CD8-positive, alpha-beta memory T cell (primary cell): ENCODE measurements at places on chromosomes 2 and 18.

GRCh38 chr2:22055784-22056620 is 932.2 kb downstream of the TDRD15 start:
- no peaks in the 10 kb centered on the region for H3K36me3 ChIP-seq
- no peaks in the 10 kb centered on the region for H3K4me1 ChIP-seq
- H3K27me3 ChIP-seq: no peaks in the 10 kb centered on the region

GRCh38 chr18:58227361-58227930 is 183.4 kb downstream of the NEDD4L start:
- no peaks in the 10 kb centered on the region for H3K27me3 ChIP-seq
- H3K4me3 ChIP-seq: no peak overlapping the region
- no peaks in the 10 kb centered on the region for H3K36me3 ChIP-seq
- DNase-seq: no peak
- no peaks in the 10 kb centered on the region for H3K4me1 ChIP-seq

- no peaks in the 10 kb centered on the region for H3K36me3 ChIP-seq
- H3K4me3 ChIP-seq: no peak overlapping the region
- no peak overlapping the region for H3K27ac ChIP-seq
- peaks cover 4% of the 10 kb centered on the region for H3K27me3 ChIP-seq
- DNase-seq: no peak
- no peaks in the 10 kb centered on the region for H3K4me1 ChIP-seq
Measured at GRCh38 chr2:39620067-39620466, 45.6 kb upstream of the TMEM178A start.

GRCh38 chr18:24500217-24500616 is 39.8 kb downstream of the HRH4 start:
- no peaks in the 10 kb centered on the region for H3K36me3 ChIP-seq
- no peak overlapping the region for H3K27ac ChIP-seq
- no peaks in the 10 kb centered on the region for H3K4me1 ChIP-seq
- H3K4me3 ChIP-seq: no peak overlapping the region
- DNase-seq: no peak

- no peaks in the 10 kb centered on the region for H3K27me3 ChIP-seq
- H3K36me3 ChIP-seq: no peaks in the 10 kb centered on the region
- H3K4me3 ChIP-seq: no peak overlapping the region
- H3K4me1 ChIP-seq: no peaks in the 10 kb centered on the region
- DNase-seq: no peak
Measured at GRCh38 chr2:13034861-13035260, 318.1 kb downstream of the TRIB2 start.

DNA sequence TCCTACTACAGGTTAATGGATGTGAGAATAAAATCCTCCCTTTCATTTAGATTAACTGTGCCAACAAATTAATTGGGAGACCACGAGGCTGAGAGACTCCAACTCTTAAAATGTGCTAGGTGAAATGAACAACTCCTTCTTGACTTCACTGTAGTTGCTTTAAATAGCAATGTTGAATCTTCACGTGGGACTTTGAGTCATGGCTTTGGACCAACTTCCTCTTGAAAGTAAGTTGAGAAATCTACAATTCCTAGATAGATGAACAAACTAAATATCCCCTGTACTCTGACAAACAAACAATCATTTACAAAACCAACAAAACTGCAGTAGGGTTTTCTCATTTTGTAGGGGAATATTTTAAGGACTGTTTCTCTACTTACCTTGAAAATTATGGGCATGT is 291.9 kb upstream of the SPRED2 start:
- H3K4me1 ChIP-seq: no peaks in the 10 kb centered on the region
- no peaks in the 10 kb centered on the region for H3K36me3 ChIP-seq
- no peak for DNase-seq
- H3K4me3 ChIP-seq: no peak overlapping the region
- H3K27me3 ChIP-seq: no peaks in the 10 kb centered on the region

DNA sequence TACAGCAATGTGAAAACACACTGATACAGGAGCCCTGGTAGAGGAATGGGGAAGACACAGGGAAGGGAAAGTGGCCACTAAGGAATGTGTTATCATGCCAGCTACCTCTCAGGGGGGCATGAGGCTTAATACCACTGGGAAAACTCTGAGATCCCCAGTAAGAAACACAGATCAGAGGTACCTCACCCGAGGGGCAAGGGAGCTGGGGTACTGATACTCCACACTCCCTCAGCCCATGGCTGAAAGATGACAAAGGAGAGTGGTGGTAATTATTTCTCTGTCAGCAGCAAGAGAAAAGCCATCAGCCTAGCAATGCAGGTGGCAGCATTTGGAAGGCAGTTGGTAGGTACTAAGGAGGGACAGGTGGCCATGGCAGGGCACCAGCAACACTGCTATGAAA is 434.8 kb downstream of the NBAS start:
- DNase-seq: no peak
- H3K27me3 ChIP-seq: no peaks in the 10 kb centered on the region
- no peak overlapping the region for H3K4me3 ChIP-seq
- H3K4me1 ChIP-seq: no peaks in the 10 kb centered on the region

DNA sequence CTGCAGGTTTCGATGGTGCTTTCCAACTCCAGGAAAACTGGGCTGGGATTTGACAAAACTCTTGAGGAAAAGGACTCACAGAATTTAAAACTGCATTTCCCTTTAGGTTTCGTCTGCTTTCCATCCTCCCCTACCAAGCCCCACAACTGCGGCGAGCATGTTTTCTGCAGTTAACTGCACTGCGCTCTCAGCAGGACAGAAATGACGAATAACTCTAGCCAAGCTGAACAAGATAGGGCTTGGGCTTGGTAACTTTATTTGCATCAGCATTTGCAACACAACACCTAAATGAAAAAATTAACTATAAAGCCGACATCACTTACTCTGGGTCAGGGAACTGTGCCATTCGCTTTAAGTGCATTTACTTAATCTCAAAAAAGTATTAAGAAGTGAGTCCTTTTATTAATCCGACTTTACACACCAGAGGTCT is 669 bp upstream of the PIKFYVE start:
- H3K27me3 ChIP-seq: no peaks in the 10 kb centered on the region
- peak; percentile 15 for DNase-seq
- peak overlapping the region; percentile 82 for H3K27ac ChIP-seq
- peaks cover 25% of the 10 kb centered on the region for H3K4me1 ChIP-seq

DNA sequence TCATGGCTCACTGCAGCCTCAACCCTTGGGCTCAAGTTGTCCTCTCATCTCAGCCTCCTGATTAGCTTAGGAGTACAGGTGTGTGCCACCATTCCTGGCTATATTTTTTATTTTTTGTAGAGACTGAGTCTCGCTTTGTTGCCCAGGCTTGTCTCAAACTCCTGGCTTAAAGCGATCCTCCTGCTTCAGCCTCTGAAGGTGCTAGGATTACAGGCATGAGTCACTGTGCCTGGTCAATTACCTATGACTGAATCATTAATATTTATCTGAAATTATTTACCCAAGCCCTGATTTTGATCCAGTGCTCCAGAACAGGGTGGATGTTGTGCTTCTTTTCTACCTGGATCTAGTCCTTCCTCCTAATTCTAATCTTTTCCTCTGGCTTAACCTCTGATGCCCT is 87.8 kb downstream of the MAP2 start:
- H3K27ac ChIP-seq: no peak overlapping the region
- no peak for DNase-seq
- H3K4me3 ChIP-seq: no peak overlapping the region
- no peaks in the 10 kb centered on the region for H3K36me3 ChIP-seq
- no peaks in the 10 kb centered on the region for H3K4me1 ChIP-seq

GRCh38 chr18:12326711-12327460 is 18.8 kb downstream of the TUBB6 start:
- no peak overlapping the region for H3K27ac ChIP-seq
- H3K4me1 ChIP-seq: peaks cover 7% of the 10 kb centered on the region
- H3K4me3 ChIP-seq: no peak overlapping the region
- H3K36me3 ChIP-seq: peaks cover 28% of the 10 kb centered on the region

DNA sequence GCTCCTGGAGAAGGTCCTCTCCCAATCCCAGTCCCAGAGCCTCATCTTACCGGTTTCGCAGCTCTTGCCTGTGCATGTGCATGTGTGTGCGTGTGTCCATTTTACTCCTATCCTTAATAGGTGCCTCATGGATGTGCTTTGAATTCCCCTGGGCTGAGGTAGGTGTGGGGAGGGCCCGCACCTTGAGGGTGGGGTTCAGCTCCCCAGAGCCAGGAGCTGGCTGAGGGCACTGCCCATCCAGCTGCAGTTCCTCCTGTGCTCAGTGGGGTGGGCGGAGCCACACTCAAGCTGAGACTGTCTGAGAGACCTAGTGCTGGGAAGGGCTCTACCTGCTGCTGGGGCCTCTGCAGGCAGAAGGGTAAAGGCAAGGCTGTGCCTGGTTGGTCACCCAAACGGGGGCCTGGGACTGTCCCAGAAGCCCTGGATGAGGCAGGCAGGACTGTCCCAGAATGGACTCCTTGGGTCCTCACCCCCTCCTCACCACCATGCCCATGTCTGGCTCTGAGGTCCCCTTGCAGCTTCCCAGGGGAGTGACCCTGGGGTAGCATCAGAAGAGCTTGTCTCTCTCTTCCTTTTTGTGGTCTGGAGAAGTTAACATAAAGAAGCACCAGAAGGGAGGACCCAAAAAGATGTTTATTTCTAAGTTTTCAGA is 8.9 kb downstream of the GDF7 start:
- H3K4me3 ChIP-seq: no peak overlapping the region
- no peaks in the 10 kb centered on the region for H3K4me1 ChIP-seq
- no peak overlapping the region for H3K27ac ChIP-seq
- no peaks in the 10 kb centered on the region for H3K36me3 ChIP-seq
- DNase-seq: no peak

DNA sequence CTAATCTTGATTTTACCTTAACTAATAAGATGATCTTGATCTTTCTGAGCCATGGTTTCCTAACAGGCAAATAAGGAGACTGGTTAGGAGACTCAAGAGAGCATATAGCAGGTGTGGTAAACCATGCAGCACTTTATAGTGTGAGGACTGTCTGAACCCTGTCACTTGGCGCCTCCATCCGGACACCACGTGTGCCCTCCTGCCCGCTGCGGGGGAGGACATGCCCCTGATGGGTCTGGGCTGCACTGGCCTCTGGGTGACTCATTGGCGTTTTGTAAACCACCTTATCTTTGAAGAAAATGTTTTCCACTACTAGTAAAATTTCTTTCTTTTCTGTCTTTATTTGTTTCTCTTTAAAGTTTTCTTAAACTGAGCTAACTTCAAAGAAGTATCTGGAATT is 131.1 kb downstream of the FMNL2 start:
- H3K36me3 ChIP-seq: no peaks in the 10 kb centered on the region
- no peak for DNase-seq
- H3K27me3 ChIP-seq: no peaks in the 10 kb centered on the region
- H3K27ac ChIP-seq: no peak overlapping the region

DNA sequence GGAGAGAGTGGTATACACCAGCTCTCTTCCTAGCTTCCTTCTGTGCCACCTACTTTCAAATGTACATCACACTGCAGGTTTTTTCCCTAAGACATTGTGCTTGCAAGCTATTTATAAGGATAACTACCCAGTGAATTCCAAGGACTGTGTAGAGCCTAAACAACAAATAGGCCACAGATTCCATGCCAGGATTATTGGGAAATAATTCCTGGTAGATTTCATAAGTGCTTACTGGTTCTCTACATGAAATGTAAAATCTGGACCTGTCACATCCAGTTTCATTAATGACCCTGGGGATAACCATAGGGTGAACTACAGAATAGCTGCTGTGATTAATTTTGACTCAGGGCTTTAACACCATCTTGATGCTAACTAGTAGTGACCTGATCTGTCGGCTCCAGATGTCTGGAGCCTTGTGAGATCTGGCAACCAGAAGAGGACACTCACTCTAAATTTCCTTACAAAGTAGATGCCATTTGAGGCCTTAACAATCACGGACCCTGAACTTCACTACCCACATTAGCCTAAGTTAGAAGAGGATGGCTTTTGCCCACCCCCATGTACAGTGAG is 34.3 kb upstream of the LGALSL start:
- H3K4me1 ChIP-seq: no peaks in the 10 kb centered on the region
- H3K4me3 ChIP-seq: no peak overlapping the region
- no peak overlapping the region for H3K27ac ChIP-seq
- no peaks in the 10 kb centered on the region for H3K36me3 ChIP-seq
- no peaks in the 10 kb centered on the region for H3K27me3 ChIP-seq

DNA sequence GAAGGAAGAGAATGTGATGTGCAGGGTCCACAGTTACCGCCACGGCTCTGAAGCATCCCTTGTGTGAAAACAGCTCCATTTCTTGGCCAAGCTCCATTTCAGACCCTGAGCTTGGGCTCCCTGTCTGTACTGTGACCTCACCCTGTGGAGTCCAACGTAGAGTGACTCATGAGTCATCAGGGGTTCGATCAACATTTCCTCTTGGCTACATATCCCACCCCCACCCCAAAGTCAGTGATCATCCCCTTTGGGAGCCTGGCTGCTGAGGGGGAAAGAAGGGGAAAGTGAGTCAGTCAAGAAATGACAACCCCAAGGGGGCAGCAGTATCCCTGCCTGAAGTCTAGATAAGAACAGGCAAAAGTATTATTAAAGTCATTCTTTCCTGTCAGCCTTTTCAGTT is 62.2 kb downstream of the PAPOLG start:
- peak; percentile 58 for DNase-seq
- no peak overlapping the region for H3K4me3 ChIP-seq
- no peaks in the 10 kb centered on the region for H3K36me3 ChIP-seq
- peaks cover 31% of the 10 kb centered on the region for H3K4me1 ChIP-seq
- H3K27me3 ChIP-seq: no peaks in the 10 kb centered on the region

DNA sequence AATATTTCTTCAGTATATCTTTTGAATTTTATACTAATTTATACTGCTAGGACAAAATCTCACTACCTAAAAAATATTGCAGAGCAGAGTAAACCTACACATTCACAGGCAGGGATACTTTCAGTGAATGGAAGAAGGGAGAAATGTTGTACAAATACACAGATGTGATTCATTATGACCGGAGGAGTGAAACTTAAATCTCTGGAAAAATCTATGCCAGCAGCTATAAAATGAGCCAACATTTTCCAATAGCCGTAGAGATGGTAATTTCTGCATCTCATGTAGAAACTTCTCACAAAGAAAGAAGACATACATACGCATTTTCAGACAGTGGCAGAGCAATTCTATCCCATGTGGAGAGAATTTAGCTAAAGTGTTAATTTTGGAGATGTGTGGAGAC is 54.8 kb downstream of the KCNS3 start:
- no peak overlapping the region for H3K27ac ChIP-seq
- no peaks in the 10 kb centered on the region for H3K27me3 ChIP-seq
- H3K36me3 ChIP-seq: no peaks in the 10 kb centered on the region
- DNase-seq: no peak
- no peak overlapping the region for H3K4me3 ChIP-seq

DNA sequence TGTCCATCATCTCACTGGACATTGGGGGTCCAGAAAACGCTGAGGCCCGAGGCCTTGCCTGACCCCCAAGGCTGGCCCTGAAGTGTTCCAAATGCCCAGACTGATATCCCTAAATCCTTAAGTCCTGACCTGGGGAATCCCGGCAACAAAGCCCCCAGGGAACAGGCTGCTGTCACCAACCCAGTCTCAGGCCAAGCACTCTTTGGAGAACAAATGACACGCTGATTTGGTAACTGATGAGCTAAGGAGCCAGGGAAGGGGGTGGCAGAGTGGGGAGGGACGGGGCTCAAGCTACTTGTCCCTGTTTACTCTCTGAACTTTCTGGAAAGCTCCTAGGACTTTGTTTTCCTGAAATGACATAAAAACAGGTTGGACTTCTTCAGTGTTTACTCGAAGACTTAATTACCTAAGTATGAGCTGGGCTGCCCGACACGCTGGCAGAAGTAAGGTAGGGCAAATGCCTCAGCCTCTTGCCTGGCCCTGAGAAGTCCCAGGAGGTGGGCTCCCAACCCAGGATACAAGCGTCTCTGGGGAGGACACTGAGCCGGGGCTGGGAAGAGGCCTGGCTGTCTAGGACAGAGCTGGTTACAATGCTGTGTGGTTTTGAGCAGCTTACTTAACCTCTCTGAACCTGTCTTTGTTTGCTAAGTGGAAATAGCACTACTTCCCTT is 105.5 kb upstream of the GLI2 start:
- no peaks in the 10 kb centered on the region for H3K4me1 ChIP-seq
- DNase-seq: no peak
- H3K27me3 ChIP-seq: no peaks in the 10 kb centered on the region
- H3K4me3 ChIP-seq: no peak overlapping the region
- no peaks in the 10 kb centered on the region for H3K36me3 ChIP-seq
- H3K27ac ChIP-seq: no peak overlapping the region
